ENCODE measurements at places on chromosomes 2 and 18. TPM values are rescaled to one million over a fixed set of nuclear protein-coding genes. Genes with fewer than 3 reads are reported as not detected.

DNA sequence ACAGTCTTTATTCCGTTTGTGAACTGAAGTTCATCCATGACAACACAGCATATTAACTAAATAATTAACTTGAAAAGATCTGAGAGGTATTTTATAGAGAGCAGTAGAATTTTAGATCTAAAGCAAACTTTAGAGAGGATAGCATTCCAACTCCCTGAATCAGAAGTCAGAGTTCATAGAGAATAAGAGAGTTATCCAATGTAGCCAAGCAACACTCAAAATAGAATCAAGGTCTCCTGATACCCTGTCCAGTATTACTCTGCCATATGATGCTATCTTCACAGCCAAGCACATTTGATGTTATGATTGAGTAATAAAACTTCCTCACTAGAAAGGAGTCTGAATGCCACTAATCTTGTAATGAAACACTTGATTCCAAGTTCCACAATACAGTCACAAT is 55.5 kb downstream of the RIT2 start:
- no peak for DNase-seq

DNA sequence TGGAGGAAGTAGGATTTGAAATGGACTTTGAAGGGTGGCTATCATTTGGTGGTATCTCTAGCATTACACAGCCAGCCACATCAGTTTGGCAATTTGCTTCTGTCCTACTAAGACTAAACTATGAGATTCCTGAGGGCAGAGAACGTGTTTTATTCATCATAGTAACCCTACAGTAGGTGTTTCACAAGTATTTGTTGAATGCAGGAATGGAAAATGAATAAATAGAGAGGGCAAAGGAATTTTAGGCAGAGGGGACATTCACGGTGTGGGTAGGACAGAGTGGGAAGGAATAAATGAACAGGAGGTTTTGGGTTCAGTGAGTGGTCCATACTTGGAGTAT is 15.7 kb upstream of the GPR39 start:
- DNase-seq = no peak

- DNase-seq = no peak
Observed at GRCh38 chr2:210626849-210627248, 70.5 kb downstream of the CPS1 start.

GRCh38 chr2:66862885-66863650 is 428.1 kb downstream of the MEIS1 start:
- no peak for DNase-seq

Gene SCYGR8
- total RNA-seq = not detected

DNA sequence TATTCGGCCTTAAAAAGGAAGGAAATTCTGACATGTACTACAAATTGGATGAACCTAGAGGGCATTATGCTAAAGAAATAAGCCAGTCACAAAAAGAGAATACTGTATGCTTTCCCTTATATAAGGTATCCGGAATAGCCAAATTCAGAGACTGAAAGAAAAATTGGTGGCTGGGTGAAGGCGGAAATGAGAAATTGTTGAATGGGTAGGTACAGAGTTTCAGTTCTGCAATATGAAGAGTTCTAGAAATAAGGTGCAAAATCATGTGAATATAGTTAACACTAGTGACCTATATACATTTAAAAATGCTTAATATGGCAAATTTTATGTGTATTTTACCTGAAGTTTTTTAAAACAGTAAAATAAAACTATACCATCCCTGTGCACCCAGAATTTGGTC is 43.1 kb downstream of the RMP24 start:
- DNase-seq = no peak

DNA sequence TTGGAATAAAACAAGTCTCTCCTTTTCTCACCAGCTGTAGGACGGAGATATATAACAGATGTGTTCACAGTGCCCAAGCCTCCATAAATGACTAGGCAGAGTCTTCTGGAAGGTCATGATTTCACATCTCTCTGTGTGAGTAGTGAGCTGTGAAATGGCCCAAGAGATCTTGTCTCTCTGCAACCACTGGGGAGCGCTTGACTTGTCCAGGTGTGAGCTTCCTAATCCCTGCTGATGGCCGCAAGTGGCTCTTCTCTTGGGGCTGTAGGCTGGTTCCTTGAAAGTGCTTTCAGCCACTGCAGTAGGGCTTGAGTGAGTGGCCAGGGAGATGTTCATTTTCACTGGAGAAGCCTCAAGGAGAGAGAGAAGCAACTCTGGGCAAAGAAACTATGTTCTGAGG is 38.1 kb upstream of the OTOS start:
- no peak for DNase-seq

- DNase-seq = no peak
Observed at GRCh38 chr2:39606585-39606984, 59.1 kb upstream of the TMEM178A start.
